Stimulated activated CD8-positive, alpha-beta memory T cell treated with anti-CD3 and anti-CD28 coated beads, Interleukin-2, amount 100 ng/mL, for 1 hour (primary cell): ENCODE measurements at places on chromosomes 2 and 18.

GRCh38 chr2:32647180-32647651 is 19.4 kb downstream of the TTC27 start:
- DNase-seq = no peak

DNA sequence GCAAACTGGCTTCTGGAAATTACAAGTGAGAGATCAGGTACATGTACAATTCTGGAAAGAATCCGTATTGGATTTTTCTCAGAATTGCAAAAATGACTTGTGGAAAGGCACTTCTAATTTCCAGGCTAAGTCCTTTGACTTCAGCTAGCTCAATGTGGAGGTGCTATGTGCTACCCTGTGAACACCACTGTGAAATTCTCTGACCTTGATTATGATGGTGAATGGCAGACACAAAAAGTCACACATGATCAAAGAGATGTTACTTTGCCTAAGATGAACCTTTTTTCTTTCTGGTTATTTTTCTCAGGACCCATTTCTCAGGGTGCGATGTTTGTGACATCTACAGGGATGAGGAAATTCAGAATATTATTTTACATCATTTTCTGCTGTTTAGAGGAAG is 856.6 kb upstream of the VRK2 start:
- DNase-seq = no peak

- no peak for DNase-seq
Measured at GRCh38 chr2:66698091-66698490, 263.2 kb downstream of the MEIS1 start.

DNA sequence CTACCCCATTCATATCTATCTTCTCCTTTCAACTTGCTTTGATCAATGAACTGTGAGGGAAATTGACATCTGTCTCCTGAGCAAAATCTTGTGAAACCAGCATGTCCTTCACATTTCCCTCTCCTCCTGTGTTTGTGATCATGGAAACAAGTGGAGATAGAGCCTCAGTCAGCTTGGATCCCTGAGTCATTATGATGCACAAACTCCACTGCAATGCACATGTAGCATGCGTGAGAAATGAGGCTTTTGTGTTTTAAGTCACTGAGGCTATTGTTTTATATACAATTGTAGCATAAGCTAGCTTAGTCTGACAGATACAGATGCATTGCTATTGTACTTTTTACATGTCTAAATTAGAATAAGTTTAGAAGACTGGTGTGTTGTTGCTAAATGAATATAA is 85.2 kb upstream of the HNMT start:
- no peak for DNase-seq

- no peak for DNase-seq
Measured at GRCh38 chr2:10880586-10881321, 31.0 kb upstream of the KCNF1 start.

DNA sequence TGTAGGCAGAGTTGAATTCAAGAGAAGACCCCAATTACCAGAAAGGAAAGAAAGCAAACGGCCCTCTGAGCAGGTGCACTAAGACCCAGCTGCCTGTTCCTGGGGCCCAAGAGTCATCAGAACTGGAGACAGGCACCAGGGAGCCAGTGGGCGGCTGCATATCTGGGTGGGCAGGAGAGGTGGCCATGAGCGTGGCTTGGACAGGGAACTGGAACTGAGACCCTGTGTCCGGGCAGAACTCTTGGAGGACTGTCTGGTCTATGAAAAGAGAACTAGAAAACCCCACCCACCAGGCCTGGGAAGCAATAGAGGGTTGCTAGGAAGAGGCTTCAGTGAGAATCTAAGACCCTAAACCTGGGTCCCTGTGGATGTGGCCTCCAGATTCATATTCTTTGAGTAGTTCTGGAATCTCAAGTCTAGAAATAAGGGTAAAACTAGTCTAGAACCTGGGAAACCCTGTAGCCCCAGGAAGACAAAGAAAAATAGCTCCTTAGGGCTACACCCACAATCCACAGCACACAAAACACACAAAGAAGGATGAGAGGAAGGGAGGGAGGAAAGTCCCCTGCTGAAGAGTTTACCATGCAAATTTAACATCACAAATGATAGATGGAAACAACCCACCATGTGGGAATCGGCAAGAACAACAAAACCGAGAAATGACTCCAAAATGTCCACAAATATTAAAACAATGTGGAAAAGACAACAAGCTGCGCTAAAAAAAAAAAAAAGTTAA is 147.0 kb downstream of the HDAC4 start:
- no peak for DNase-seq

DNA sequence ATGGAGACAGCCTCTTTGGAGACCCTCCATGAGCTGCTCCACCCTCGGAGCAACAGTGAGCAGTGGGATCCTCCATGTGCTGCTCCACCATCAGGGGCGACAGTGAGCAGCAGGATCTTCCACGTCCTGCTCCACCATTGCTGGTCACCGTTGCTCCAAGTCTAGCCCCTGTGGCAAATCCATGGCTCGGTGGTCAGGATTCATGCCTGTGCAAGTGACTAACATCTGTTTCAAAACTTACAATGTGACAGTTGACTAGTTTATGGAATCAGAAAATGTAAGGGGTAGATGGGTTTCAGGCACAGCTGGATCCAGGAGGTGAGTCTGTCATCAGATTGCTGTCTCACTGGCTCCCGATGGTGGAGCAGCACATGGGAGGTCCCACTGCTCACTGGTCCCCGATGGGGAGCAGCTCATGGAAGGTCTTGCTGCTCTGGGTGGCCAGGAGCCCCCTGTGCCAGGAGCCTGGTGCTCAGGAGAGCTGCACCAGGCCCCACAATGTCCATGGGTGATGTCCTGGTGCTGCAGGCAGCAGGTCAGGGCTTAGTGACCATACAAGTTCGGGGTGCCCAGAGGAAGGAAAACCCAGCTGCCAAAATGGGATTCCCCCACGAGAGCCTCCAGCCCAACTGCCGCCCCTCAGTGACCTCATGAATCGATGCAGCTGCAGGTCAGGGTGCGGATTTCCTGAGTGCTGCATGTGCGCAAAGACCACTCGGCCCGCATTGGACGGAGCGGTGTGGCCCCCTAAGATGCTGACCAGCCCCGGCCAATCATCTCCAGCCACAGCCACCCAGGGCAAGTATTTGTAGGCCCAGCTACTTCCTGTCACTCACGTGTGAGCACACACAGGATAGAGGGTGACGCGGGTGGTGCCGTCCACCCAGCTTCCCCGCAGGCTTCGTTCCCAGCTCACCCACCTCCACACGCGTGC is 116.5 kb upstream of the OTOS start:
- DNase-seq = no peak

GRCh38 chr2:235936493-235936892 is 231.7 kb downstream of the GBX2 start:
- DNase-seq = no peak

DNA sequence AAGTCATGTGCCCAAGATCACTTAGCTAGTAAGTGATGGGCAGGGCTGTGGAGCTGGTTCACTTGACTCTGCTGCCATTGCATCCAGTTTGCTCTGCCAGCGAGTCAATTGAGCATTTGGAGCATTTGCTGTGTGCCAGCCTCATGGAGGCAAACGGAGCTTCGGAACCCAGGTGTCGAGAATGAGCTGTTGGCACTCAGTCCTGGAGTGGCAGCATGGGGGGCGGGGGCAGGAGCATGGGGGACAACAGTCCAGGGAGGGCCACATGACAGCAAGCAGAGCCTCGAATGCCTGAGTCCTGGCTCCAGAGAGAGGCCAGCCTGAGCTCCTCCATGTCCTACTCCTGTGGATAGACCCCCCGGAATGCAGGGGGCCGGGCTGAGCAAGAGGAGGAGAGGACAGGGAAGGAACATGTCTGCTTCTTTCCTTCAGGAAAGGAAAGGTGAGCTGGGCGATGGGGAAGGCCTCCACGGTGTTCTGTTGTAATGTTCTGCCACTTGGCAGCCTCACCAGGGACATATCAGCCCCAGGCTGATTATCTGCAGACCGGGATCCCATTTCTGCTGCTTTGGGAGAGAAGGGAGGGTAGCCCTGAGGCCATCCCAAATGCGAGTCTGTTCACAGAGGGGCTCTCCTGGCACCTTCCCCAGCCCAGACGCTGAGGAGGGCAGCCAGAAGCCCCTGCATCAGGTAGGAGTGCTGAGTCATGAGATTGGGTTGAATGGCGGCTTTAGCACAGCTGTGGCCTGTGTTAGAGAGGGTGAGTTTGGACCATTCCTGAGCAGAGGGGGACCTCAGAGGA is 59.6 kb downstream of the HPCAL1 start:
- no peak for DNase-seq

DNA sequence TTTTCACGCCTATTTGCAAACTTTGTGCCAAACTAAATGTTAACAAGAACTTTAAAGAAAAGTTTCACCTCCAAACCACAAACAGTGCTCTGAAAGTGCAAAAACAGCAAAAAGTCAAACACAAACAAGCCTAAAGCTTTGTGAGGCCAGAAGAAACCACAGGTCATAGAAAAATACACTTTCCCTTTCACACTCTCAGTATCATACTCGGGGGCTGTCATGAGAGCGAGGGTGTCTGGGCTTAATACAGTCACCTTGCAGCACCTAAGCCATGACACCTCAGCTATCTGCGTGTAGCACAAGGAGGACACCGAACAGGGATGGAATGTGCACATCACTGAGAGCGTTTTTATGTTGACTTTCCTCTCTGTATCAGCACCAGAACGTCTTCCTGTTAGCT is 26.6 kb upstream of the SEH1L start:
- DNase-seq = no peak

DNA sequence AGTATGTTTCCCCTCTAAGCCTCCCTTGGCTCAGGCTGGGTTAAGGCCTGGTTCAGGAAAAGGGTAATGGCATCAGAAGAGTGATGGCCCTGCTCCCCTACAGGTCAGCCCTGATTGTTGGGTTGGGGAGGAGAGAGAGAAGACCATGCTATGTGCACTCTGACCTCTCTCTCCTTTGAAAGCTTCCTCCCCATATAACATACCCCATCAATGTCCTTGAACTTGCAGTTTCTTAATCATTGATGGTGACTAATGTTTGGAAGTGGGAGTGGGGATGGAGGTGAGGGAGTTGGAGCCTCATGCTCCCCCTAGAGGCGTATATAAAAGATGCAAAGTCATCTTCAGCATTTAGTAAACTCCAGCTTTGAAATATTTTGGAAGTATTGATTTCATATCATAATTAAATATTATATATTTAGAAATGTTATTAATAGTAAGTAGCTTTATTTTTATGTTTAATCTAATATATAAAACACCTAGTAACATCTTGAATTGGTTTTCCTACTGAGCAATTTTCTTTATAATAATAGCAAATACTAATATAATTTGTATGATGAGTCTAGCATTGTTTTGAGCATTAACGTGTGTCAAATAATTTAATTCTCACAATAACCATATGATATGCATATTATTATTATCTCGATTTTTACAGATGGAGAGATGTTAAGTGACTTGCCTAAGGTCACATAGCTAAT is 8.8 kb downstream of the PLCL1 start:
- no peak for DNase-seq

DNA sequence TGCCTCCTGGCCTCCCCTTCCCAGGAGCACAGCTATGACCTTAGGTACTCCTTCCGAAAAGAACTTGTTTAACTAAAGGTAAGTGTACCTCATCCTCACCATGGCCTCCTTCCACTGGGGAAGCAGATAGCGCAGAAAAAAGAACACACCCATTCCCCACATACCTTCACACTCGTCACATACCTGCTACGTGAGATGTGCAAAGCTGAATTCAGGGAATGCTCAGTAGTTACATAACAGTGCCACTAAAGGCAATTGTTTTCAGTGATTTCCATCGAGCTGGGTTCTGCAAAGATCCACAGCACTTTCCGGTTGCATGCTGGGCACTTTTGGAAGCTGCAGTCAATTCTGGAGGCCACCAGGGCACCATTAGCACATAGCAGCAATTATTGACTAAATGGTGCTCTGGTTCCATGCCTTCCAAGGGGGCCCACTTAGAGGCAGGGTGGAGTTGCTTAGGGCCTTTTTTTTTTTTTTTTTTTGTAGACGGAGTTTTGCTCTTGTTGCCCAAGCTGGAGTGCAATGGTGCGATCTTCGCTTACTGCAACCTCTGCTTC is 41.0 kb downstream of the PAX8 start:
- DNase-seq = no peak

DNA sequence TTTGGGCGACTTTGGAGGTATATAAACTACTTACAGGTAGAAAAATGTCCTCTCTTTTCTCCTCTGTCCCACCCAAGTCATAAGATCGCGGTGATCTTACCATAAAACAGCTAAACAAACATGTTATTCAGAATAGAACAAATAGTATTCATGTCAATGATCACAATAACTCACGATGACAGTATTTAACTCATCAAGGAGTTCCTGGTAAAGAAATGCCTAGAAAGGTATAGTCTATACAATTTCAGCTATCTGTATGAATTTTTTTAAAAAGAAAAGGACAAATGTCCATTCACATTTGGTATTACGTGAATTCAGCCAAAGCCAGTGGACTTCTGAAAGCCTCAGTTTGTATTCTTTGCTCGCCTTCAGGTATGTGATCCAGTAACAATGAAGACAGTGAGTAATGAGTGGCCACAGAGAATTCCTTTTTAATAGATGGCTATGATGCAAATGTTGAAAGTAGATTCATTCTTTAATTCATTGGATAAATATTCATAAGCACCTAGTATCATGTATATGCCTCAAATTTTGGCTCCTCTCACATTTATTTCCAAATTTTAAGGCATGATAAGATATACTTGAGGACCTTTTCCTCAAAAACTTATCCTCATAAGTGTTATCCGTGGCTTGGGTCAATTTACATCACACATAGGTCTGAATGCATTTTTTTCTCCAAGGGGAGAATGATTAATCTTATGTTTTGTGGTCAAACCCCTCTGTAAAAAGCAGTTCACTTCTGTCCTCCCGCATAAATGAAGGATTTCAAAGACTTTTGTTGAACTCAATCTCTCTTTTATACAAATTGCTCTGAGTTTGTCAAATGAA is 20.3 kb downstream of the ABCB11 start:
- no peak for DNase-seq

- no peak for DNase-seq
Measured at GRCh38 chr2:182606728-182607681, 109.1 kb upstream of the DNAJC10 start.

- DNase-seq = no peak
Measured at GRCh38 chr2:49045083-49045482, 109.2 kb downstream of the FSHR start.

DNA sequence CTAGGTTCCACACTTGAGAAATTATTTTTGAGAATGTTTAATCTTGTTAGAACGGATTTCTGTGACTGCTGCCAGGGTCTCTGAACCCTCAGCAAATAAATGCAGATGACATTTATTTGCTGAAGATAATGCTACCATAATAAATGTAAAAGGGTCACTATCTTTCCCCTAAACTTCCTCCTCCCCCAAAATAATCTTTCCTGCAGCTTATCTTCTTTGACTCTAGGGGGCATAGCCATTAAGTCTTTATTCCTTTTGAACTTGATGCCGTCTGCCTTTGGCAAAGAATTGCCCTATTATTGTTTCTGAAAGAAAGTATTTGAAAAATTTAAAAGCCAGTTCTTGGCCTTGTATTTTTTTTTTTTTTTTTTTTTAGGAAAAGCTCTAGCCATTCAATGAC is 63.6 kb upstream of the ACSL3 start:
- no peak for DNase-seq

GRCh38 chr2:238424313-238424700 is 2.4 kb upstream of the ASB1 start:
- no peak for DNase-seq

DNA sequence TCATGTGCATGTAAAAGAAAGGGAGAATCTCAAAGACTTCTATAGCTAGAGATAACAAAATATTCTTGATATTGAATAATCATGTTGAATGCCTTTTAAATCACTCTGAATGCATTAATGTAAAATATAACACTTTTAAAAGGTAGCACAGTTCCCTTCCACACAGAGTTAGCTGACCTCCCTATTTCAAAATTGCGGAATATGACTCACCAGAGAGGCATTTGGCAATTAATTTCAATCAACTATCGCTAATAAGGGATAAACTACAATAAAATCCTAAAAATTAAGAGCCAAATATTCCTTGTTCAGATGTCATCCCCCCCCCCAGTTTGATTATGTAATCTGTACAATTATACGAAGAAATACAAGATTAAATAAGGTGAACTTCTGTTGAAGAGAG is 29.3 kb downstream of the ZC3H15 start:
- DNase-seq = no peak
